ENCODE measurements at places on chromosomes 2 and 18. TPM values are rescaled to one million over a fixed set of nuclear protein-coding genes. Genes with fewer than 3 reads are reported as not detected.
A peak's percentile ranks its signal among the peaks of the same experiment; 100 is the strongest.

DNA sequence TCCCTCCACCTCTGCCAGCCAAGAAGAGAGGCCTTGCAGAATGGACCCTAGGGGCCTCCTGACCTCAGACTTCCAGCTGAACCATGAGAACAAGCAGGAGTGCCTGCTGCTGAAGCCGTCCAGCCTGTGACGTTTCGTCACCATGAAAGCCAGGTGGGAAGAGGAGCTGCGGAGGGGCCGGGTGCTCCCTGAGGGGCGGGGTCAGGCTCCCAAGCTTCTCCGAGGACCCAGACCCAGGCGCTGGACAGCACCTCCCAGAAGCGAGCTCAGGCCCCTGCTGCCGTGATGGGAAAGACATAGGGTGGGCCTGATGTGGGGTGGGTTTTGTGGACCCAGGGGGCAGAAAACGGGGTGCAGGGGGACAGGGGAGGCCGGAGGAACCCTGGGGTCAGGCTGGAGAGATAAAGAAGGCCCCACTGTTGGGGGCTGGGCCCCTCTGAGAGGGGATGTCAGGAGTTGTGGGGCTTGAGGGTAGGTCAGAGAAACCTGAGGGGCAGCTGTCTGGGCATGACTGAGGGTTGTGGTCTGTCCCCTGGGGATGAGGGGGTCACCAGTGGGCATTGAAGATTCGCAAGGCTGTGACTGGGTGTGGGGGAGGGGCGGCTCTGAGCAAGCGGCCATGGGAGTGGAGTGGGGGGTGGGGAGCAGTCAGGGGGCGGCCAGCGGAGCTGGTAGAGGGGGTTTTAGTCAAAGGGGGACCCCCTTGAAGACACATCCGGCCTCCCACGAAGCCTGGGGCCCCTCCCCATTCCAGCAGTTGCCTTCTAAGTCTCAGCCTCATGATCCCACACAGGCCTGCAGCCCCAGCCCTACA, 73.4 kb upstream of the ODC1 start:
- DNase-seq, result no peak

DNA sequence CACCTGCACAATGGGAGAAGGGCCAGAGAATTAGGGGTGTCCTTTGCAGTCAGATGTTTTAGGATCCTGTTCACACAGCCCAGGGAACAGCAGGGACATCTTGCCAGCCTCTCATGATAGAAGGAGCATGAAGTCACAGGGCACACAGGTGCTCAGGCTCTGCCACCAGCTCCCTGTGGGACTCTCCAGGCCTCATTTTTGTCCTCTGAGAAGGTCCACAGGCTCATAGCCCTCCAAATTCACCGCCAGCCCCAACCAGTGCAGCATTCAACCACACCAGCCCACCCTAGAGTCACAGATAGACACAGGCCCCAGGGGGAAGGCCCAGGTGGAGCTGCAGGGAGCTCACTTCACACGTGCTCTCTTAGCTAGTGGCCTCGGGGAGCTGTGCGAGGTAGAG, 391.7 kb downstream of the TNS1 start:
- DNase-seq, result no peak

- DNase-seq, result no peak
These were observed 11.1 kb upstream of the DGKD start for GRCh38 chr2:233343171-233343705.

DNA sequence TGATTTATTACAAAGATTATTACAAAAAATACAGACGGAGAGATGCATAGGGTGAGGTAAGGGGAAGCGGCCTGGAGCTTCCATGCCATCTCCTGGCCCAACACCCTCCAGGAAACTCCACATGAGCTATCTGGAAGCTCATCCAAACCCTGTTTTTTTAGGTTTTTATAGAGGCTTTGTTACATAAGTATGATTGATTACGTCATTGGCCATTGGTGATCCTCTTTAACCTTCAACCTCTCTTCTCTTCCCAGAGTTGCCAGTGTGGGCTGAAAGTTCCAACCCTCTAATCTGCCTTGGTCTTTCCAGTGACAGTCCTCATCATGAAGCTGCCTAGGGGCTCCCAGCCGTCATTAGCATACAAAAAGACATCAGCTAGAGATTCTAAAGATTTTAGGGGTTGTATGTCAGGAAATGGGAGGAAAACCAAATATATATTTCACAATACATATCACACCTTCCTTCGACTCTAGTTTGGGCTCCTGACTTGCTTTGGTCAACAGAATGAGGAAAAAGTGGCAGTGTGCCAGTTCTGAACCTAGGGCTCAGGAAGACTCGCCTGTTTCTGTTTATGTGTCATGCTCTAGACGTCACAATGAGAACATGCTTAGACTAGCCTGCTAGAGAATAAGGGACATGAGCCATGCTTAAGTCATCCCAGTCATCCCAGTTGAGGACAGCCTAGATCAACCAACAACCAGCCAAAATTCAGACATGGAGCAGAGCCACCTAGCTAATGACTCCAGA, 54.1 kb downstream of the ETAA1 start:
- DNase-seq, result no peak

DNA sequence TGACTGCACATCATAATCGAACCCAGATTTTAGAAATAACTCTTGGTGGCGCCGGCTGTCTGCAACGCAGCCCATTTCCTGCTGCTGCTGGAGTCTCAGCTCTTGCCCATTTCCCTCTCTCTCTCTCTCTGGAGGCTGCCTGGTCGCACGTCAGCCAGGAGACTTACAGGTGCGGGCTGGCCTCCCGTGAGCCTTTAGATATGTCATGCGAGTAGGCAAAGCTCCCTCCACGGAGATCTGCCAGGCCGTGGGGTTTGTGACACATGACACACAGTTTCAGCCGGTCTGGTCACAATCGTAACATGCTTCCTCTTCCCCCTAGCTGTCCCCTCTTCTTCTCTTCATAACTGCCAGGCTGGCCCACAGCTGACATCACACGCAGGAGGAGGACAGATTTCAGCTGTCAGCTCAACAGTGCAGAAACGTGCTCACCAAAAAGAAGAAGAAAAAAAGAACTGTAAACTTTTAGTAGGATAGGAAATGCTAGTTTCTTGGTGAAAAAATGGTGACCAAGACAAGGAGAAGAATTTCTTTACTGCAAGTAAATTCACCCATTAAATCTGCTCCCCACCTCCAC, 489.3 kb downstream of the ZNF516 start:
- no peak for DNase-seq

DNA sequence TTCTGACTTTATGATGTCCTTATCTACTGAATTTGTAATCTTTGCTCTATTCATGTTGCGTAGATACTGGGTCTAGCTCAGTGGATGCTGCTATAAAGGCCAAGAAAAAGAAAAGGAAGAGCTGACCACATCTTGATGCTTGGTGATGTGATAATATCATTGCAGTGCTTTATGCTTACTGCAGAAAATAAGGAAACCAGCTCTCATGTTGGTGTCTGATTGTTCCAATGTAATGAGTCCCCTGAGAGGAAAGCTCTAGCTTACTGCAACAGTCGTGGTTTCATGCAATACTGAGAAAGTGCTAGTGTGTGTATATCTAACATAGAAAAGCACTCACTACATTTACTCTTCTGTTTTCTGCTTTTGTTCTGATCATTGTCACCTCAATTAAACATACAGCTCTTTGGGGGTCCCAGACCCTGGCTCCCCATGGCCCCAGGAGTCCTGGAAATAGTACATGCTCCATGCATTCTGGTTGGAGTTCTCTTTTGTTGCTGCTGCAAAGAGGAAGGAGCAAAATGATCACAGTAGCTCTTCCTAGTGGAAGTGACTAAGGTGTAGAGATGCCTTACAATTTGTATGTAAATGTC, 338.8 kb downstream of the CYRIA start:
- DNase-seq, result no peak

DNA sequence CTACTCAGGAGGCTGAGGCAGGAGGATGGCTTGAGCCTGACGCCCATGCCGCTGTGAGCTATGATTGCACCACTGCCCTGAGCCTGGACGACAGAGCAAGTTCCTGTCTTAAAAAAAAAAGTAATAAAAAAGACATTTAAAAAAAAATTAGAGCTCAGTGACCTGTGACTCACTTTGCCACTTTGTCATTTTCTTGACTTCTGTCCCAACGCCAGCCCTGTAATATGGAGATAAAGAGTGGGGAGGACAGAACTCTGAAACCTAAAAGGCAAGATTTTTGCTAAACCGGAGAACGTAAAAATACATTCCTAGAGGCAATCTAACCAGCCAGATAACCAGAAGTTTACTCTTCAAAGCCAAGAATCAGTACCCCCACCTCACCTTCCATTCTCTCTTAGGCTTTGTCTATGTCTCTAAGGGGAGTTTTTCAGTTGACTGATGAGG, 49.0 kb downstream of the PRKRA start:
- no peak for DNase-seq

- peak; percentile 50 for DNase-seq
These were observed 115.2 kb downstream of the FAM210A start for GRCh38 chr18:13611142-13611600.

- DNase-seq, result no peak
These were observed 1130.7 kb upstream of the FAM98A start for GRCh38 chr2:34729845-34730244.

DNA sequence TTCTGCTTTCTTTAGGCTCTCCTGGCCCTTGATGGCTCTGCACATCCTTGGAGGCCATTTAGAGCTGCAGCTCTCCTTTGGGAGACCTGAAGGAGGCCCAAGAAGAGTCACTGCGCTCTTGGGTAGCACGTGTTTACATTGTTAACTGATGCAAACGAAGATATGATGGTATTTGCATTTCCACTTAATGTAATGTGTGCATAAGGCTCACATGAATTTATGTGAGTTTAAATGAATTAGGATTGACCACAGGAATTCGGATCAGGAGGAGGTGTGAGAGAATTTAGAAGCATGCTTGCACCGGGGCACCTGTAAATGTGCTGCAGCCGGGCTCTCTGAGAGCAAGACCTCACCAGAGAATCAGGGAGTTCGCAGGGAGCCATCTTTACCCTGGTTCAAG, 7.5 kb downstream of the SH3RF3 start:
- no peak for DNase-seq

GRCh38 chr2:119759451-119760236, at the start of gene PTPN4:
PTPN4 (plus strand) TSS chr2:119759922; CDS start chr2:119809854, 49,932 bp downstream.
- peak; percentile 97 for DNase-seq

DNA sequence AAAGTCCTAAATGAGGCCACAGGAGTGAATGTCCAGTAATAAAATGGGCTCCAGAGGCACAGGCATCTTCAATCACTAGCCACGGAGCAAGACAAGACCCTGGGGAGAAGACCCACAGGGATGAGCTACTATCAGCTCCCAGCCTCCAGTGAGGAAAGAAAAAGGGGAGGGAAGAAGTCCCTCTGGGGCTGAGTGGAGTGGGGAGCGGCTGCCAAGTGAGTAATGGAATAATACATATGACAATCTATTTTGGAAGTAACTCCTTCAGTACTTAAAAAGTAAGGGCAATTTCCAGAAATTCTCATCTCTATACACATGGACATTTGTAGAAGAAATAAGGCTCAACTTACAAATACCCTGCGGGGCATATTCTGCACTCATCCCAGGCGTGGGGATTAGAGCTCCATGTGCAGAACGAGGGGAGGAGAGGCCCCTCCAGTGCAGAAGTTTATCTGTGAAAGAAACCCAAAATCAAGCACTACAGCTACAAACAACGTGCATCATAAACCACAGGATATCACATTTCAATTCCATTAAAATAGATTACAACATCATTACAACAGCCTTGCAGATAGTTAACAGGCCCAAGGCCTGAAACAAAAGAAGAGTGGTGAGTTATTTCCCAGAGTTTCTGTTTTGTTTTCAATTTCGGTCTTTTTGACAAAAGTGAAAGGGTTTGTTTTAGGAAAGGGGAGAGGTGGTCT, 84.9 kb downstream of the BCL11A start:
- DNase-seq, result no peak

DNA sequence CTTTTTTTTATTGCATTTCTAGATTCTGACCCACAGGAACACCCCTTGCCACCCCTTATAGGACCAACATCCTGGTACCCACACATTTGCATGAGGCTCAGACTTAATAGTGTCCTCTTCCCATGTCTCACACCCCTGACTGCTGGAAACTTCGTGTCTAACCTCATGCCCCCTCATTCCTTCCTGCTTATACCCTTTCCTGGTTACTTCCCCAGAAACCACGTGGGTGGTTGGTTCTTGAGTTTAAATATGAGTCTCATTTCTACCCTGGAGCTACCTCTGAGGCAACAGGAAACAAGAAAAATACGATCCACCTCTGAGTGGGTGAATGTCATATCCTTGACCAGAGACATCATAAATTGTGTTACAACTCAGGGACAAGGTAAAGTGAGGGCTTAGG, 1.6 kb downstream of the TNP1 start:
- DNase-seq, result no peak

- no peak for DNase-seq
These were observed 175.4 kb upstream of the NETO1 start for GRCh38 chr18:73043211-73043610.

- no peak for DNase-seq
These were observed 42.3 kb downstream of the B3GNT2 start for GRCh38 chr2:62238236-62238635.

- DNase-seq, result no peak
These were observed 725 bp downstream of the FBXO48 start for GRCh38 chr2:68466361-68466777.

DNA sequence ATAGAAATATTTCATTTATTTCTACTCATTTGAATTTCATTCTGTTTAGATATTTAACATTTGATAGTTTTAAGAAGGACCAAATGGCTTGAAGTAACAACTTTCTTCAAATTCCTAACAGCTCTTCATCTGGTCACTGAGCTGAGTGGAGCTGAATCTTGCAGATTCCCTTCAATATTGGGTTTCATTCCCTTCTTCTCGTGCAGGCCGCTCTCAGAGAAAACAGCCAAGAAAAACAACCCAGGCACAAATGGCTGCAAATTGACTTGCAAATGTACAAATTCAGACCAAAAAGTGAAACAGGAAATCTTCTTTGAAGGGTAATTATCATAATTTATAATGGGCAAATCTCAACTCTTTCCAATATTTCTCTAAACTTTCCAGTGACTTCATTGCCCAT, 30.3 kb upstream of the GCG start:
- no peak for DNase-seq

DNA sequence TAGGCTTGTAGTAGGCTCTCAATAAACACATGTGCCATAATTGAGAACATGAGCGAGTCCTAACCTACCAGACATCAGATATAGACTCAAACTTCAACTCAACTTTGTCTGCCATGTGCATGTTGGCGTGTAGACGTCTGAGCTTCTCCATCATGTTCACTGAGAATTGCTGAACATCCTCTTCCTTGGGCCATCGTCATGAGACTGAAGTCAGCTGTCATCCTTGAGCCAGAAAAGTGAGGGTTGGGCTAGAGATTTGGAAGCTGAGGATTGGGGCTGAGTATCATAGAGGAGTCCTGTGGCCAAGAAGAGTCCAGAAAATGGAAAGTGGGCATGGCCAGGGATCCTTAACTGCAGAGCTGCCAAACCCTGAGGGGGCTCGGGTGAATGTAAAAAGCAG, 7.8 kb upstream of the EFR3B start:
- DNase-seq, result no peak

GRCh38 chr2:8609357-8609811, 72.5 kb upstream of the ID2 start:
- DNase-seq, result no peak

- DNase-seq, result no peak
These were observed 136.9 kb downstream of the MYO3B start for GRCh38 chr2:170314744-170315447.

Gene CENPA
- polyA plus RNA-seq, result 3.5 TPM

Gene RNPEPL1
- polyA plus RNA-seq, result 33.2 TPM

Gene EEF1B2
- polyA plus RNA-seq, result 1,069 TPM

Gene LINC00305
- not detected for polyA plus RNA-seq

Gene KCNG2
- polyA plus RNA-seq, result 0.46 TPM

Gene UGT1A5
- not detected for polyA plus RNA-seq

Gene SCG2
- 0.08 TPM for polyA plus RNA-seq

Gene TUBA4B
- 0.20 TPM for polyA plus RNA-seq

Gene SERPINB11
- polyA plus RNA-seq, result not detected

Gene LYG2
- 0.22 TPM for polyA plus RNA-seq

Data from forelimb muscle (tissue), 1 donor.